Naive thymus-derived CD4-positive, alpha-beta T cell (primary cell): ENCODE measurements at places on chromosomes 12 and 14.

- no peak for DNase-seq
Measured at GRCh38 chr12:120142231-120142877, 25.8 kb upstream of the RAB35 start.

GRCh38 chr12:113980537-113981337 lies 14.6 kb upstream of the RBM19 start:
- no peak for DNase-seq

DNA sequence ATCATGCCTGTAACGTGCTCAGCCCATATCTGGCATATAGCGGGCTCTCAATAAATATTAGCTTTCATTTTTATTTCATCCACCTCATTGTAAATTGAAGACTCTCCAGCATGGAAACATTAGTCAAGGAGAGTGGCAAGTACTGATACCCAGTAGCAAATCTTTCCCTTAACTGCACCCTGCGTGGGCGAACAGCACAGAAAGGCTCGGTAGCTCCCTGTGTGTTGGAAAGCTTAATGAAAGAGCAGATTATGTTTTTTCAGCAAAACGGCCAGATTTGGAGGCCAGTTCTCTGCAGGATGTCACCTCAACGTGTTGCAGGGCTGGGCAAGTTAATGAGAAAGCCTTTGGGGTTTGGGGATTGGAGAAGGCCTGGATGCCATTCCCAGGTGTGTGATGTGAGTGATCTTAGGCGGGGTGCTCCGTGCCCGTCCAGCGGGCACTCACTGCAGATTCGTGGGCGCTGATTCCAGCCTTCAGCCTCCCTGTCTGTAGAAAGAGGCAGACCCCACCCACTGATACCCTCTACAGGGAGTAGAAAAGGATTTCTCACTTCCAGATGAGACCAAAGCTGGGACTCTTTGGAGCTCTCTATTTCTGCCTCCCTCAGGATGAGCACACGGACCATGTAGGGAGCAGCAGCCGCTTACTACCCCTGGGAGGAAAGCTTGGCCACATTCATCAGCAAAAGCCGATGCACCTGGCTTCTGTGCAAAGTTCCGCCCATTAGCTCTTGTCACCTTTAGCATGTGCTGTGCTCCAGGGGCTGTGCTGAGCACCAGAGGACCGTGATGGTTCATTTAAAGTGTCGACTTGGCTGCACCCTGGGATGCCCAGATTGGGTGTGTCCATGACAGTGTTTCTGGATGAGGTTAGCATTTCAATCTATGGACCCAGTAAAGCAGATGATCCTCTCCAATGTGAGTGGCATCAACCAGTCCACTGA lies 29.1 kb downstream of the C14orf132 start:
- DNase-seq = no peak

DNA sequence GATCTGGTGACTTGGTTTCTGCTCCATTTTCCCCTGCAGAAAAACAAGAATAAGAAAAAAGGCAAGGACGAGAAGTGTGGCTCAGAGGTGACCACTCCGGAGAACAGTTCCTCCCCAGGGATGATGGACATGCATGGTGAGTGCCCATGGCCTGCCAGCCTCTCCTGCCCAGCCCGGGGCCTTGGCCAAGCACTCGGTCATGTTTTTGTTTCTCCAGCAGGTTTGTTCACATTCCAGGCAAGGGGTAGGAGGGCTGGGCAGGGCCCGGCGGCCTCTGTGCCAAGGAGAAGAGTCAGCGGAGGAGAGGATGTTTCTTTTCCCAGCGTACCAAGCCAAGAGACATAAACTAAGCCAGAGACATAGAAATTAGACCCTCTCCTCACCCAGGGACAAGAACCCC lies 13.6 kb downstream of the BCL7A start:
- no peak for DNase-seq

- no peak for DNase-seq
Measured at GRCh38 chr14:35079742-35080141, 33.7 kb downstream of the FAM177A1 start.

- DNase-seq = no peak
Measured at GRCh38 chr12:43861840-43862150, 25.9 kb downstream of the TMEM117 start.

DNA sequence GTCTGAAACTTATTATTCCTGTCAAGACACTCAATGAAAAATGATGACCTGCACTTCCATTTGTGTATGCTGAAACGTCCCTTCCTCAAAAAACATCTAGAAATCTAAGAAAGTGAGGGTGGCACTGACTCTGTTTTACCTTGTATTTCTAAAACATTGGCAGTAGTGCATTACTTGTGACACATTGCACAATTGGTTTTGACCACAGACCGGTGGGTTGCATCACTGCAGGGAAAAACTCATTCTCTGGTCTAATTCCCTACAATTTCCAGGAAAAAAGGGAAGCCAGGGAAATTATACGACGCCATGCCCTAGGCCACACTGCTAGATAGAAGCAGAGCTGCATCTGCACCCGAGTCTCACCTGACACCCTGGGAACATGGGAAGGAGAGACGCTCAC lies 156.7 kb downstream of the NTF3 start:
- DNase-seq = no peak
